ENCODE measurements at places on chromosomes 1 and 21. TPM values are rescaled to one million over a fixed set of nuclear protein-coding genes. Genes with fewer than 3 reads are reported as not detected.

GRCh38 chr1:10646347-10646861 lies 150.0 kb downstream of the CASZ1 start:
- DNase-seq, result peak; percentile 51

GRCh38 chr1:234108921-234109320 lies 204.4 kb downstream of the SLC35F3 start:
- no peak for DNase-seq

Gene CHI3L2
- 10.5 TPM for total RNA-seq

- DNase-seq, result no peak
These were observed 45.0 kb upstream of the AIM2 start for GRCh38 chr1:159121526-159121925.

- no peak for DNase-seq
These were observed 163.4 kb downstream of the TRIM33 start for GRCh38 chr1:114347431-114348209.

DNA sequence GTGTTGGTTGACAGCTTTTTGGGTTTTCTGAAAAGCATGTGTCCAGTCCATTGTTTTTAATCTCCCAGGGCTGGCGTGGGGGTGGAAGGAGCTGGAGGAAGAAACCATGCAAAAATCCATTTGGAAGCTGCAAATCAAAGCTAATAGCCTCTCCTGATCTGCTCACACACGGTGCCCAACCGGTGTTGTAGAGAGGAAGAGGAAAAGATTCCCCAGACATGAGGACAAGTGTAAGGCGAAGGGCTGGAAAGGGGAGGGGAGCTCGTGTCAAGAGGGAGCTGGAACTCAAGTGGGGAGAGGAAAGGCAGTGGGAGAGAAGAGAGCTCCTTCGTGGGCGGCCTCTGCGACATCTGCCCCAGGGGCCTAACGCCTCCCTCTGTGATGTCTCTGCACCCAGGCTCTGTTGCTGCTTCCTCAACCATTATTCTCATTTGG lies 112.3 kb upstream of the IRF2BP2 start:
- no peak for DNase-seq

- DNase-seq, result peak; percentile 81
These were observed 5.2 kb downstream of the DIO1 start for GRCh38 chr1:53899206-53899628.

- DNase-seq, result no peak
These were observed 12.3 kb downstream of the ID3 start for GRCh38 chr1:23546897-23547584.

DNA sequence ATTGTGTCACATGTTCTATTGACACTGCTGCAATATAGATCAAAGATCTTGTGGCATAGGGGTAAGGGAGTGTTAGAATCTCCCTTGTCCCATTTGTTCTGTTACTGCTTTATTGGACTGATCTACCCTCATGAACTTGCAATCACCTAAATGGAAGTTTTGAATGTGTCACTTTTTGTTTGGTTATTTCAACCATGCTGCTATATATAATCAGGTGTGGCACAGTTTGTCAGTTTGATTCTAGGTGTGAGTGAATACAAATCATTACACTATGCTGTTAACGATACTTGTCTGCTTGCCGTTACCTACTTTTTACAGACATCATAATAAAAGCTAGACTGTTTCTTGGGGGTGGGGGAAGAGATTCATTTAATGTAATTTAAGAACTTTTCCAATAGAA lies 82.6 kb downstream of the MAB21L3 start:
- DNase-seq, result no peak

GRCh38 chr1:179781962-179782361 lies 38.9 kb downstream of the FAM163A start:
- DNase-seq, result peak; percentile 16

DNA sequence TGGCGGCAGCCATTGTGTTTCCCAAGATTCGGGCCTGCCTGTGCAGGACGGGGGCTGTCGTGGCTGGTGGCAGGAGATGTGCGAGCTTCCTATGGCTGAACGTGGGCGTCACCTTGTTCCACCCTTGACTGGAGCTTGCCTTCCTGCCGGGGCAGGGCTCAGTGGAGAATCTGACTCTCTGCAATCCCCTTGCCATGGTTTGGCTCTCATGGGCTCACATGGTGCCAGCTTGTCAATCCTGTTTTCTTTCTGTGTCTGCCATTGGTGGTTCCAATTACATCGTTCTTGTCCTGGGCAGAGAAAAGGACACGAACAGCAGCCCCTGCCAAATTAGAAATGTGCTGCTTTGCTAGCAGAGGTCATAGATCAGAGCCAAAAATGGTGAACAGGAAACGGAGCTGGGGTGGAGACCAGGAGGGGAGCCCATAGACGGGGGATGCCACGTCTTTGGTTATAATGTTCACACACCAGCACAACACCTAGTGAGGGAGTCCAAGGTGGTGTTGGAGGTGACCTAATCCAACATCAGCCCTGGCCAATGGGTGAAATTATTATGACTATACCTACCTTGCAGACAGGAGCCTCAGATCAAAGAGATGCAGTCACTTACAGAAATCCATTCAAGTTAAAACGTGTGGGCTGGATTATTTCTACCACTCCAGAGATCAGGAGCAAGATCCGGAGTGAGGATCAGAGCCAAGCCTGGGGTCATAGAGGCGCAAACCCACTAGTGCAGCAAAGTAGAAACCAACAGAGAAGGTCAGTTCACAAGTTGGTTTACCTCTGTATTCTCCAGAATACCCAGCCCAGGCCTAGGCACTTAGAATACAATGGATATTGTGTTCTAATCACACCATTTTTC lies 253.1 kb downstream of the SIPA1L2 start:
- no peak for DNase-seq

Gene NT5C1A
- not detected for total RNA-seq

DNA sequence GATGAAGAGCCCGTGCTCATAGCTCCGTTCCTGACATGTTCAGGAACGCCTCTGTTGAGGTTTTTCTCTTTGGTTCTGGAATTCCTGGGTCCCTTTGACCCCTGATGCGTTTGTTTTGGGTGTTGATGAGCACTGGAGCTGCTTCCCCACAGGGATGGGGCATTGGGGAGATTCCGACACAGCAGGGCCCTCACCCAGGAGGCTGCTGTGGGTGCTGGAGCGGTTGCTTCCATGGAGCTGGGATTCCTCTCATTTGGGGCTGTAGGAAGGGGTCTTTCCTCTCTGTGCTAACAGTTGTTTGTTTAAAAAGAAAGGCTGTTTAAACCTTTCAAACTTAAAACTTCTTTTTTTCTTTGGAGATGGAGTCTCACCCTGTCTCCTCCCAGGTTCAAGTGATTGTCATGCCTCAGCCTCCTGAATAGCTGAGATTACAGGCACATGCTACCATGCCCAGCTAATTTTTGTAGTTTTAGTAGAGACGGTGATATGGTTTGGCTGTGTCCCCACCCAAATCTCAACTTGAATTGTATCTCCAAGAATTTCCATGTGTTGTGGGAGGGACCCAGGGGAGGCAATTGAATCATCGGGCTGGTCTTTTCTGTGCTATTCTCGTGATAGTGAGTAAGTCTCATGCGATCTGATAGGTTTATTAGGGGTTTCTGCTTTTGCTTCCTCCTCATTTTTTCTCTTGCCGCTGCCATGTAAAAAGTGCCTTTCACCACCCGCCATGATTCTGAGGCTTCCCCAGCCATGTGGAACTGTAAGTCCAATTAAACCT lies 48.9 kb downstream of the SKI start:
- DNase-seq, result peak; percentile 84

DNA sequence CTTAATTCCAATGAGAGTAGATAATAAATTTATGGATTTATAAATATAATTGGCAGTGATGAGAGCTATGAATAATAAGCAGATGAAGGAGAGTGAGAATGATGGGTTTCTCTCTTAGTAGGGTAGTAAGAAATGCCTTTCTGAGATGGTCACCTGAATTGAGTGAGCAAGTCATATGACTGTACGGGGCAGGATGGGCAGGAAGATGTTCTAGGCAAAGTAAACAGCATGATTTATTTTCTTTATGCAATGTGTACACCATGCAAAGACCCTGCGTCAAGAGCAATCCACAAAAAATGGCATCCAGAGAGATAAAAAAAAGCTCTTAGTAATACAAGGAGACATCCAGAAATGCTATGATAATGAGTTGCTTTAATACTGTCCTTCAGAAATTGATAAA lies 409.9 kb downstream of the HLX start:
- no peak for DNase-seq

DNA sequence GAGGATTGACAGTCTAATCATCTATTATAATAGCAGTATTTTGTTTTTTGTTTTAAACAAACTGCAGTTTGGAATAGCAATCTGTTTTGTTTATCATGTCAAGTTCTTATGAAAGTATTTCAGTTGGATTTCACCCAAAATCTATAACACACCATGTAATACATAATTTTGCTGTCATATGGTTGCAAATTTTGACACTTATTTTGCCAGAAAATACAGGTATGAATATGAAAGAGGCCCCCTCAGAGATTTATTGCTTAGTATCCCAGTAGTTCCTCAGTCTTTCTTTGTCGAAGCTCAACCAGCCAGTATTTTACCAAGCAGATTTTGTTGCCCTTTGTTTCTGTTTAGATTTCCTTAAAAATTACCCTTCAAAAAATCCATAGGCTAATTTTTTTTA lies 317.5 kb upstream of the CXADR start:
- DNase-seq, result no peak

DNA sequence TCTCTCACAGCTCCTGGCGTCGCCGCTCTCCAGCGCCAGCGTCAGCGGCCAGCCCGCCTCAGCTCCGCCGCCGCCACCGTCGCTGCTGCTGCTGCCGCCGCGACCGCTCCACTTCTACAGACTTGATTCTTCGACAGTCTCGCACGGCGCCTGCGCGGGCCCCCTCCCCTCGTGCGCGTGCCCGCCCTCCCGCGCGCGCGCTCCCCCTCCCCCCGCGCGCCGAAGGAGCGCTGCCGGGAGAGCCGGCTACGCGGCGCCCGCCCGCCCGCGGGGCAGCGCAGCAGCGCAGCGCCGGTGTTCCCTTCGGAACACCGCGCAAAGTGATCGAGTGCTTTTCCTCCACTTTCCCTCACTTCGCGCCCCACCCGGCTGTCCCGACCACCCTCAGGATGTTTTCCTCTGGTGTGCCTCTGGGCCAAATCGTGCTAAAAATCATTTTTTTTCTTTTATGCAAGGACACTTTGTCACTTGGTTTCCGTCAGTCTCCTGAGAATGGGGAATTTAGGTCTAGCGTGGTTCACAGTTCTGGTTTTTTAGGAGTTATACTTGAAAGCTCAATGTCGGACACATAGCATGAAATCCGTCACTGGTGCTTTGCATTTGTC lies at the start of gene IRF2BP2:
Gene IRF2BP2, minus strand, starts transcription at position 118 of the 605 bp plus-strand sequence. CDS start 684 bp downstream, outside the sequence.
- DNase-seq, result peak; percentile 81

- DNase-seq, result peak; percentile 28
These were observed 573.5 kb downstream of the SMYD3 start for GRCh38 chr1:245933431-245934045.

DNA sequence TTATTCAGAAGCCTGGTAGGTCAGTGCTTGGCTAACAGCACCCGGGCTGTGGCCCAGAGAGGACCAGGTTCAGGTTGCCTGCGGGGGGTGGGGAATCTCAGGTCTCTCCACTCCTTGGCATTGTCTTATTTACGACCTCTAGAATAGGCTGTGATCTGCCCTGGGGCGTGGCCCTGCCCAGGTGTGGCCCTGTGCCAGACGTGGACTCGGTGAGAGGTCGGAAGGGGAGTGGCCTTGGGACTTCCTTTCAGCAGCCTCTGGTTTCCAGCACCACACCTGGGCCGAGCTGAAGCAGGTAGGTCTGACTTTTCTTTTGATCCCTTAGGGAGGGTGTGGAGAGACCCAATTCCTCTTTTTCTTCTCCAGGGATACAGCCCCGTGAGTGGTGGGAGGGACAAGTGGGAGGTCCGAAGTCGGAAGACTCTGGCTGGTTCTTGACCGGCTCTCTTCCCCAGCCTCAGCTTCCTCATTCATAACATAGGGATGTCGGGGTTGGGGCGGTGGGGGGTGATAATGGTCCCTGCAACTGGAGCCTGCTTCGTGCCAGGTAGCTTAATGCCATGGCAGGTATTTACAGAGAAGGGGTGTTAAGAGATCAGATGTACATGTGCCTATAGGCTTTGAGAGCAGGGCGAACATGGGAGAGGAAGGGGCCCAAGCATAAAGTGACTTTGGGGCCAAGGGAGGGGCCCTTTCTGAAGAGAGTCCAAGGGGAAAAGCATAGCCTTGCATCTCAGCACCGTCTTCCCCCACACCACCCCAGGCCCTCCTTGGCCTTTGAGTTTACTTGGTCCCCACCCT lies 16.5 kb downstream of the ACOT11 start:
- no peak for DNase-seq

DNA sequence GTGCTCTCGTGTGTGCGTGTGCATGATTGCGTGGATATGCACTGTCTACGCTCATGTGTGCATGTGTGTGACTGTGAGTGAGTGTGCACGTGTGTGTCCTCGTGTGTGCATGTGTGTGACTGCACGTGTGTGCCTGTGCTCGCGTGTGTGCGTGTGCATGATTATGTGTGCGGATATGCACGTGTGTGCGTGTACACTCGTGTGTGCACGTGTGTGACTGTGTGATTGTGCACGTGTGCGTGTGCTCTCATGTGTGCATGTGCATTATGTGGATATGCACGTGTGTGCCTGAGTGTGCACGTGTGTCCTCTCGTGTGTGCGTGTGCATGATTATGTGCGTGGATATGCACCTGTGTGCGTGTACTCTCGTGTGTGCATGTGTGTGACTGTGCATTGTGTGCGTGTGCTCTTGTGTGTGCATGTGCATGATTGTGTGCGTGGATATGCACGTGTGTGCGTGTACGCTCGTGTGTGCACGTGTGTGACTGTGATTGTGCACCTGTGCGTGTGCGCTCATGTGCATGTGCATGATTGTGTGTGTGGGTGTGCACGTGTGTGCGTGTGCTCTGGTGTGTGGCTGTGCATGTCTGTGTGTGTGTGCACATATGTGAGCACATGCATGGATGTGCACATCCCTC lies 2.2 kb downstream of the MMEL1 start:
- no peak for DNase-seq

DNA sequence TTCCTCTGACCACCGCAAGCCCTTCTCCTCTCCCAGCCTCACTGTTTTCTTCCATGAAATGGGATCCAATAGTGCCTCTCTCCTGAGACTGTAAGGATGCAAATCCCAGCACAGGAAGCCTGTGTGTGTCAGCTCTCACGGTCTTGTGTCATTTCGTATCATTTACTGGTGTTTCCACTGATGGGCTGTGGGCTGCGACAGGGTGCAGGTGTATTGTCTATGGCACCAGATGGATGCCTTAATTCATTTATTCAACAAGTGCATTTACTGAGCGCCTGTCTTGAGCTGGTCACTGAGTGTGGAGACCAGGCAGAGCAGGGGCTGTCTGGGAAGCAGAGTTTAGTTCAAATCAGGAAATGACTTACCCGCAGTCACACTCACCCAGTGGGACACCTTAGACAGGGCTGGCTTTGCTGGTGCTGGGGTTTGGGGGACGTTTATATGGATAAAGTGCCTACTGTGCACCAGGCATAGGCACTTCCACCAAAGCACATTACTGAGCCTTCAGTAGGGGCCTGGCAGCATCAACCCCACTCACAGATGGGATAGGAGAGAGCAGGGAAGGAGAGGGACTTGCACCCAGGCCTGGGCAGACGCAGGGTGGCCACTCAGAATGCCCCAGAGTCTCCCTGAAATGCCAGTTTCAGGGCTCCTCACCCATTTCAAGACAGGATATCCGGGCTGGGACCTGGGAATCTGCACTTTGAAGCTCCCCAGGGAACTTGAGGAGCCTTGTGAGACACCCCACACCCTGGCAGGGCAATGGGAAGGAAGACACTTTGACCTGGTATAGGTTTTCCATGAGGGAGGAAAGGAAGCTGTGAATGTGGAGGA lies 398.9 kb downstream of the MATN1 start:
- no peak for DNase-seq
